Caco-2 (cell line): ENCODE measurements at places on chromosomes 6 and 20. TPM values are rescaled to one million over a fixed set of nuclear protein-coding genes. Genes with fewer than 3 reads are reported as not detected.

Gene TBXT
- total RNA-seq = not detected in 2 replicates

DNA sequence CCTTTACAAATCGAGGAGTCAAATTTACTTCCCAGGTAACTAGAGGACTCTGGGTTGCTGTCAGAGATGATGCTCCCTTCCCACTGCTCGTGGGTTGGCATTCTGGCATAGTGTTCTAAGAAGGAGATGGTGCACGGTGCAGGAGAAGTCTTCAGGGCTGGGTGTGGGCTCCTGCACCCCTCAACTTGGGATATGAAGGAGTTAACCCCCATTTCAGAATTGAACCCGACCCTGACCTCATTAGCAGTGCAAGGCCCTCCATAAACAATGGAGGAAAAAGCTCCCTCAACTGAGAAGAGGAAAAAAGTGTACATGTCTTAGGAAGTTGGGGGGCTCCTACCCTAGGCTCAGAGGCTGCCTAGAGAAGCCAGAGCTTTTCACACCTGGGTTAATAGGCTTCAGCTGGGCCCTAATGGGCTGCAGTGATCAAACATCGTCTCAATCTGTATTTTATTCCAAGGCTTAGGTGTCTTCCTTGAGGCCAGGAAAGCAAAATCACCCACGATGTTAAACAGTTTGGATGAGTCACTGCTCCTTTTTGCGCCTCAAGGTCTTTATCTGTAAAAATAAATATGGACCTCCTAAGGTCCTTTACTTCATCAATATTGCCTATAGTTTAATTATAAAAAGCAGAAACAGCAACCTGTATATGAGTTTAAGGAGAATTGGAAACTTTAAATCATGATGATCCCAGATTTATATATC lies 29.4 kb downstream of the TFAP2B start:
- no peak for DNase-seq

DNA sequence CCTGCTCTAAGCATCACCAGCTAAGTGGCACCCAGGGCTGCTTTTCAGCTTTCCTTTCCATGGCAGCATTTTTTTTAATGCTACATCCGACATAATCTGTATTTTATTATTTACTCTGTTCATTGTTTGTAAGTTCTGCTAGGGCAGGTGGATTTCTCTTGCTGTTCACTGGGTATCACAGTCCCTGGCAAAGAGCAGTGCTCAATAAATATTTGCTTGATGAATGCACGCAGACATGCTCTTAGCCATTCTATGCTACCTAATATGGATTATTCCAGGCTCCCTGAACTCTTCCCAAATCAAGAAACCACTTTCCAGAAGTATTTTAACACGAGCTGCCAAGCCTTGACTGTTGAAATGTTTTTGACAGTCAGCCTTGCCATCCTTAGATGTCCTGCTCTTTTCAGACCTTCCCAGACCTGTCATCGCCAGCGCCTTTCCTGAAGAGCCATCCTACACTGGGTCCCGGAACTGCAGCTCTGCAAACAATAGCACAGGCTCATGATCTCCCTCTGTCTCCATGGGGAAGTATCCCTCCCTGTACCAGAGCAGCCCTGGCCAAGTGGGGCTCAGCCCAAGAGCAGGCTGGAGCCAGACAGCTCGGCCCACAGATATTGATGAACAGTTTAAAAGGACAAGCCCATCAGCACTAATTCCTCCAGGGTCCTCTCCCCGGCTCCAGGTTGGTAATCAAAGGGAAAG lies 136.5 kb upstream of the CDH4 start:
- DNase-seq = no peak

GRCh38 chr6:1903780-1904465 lies 294.2 kb downstream of the FOXC1 start:
- no peak for DNase-seq

DNA sequence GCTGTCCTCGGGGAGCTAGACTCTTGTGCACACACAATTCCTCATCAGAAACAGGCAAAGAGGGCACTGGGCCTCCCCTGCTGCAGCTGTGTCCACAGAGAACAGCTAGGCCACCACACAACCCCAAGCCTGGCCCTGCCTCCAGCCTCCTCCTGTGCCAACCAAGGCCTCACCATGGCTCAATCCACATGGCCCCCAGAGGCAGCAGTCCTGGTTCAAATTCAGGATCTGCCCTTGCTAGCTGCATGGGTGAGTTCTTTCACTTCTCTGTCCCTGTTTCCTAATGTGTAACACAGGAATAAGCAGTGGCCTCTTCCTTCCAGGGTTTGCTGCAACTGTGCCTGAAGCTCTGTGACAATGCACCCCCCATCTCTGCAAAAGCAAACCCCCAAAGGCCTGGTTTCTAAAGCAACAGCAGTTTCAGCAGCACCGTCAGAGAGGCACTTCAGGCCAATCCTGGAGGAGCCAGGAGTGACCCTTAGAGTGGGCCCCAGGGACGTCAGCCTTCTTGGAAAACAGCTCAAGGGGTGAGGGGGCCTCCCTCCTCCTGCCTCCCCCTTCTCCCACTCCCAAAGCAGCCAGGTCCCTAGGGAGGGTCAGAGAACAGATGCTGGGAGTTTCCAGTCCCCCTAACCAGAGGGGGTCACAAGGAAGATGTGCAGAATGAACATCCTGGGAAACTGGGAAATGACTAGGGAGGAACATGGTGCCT lies 2.2 kb downstream of the ADISSP start:
- DNase-seq = no peak

- no peak for DNase-seq
These were observed 690 bp downstream of the TULP1 start for GRCh38 chr6:35512006-35512405.
